ENCODE measurements at places on chromosomes 6 and 20.

DNA sequence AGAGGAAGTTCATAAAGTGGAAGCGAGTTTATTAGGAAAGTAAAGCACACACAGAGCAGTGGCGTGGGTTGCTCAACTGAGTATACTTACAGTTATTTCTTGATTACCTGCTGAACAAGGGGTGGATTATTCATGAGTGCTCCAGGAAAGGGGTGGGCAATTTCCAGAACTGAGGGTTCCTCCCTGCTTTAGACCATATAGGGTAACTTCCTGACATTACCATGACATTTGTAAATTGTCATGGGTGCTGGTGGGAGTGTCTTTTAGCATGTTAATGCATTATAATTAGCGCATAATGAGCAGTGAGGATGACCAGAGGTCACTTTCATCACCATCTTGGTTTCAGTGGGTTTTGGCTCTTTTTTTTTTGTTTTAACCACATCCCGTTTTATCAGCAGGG is 29.8 kb downstream of the PDYN start:
- DNase-seq = no peak

DNA sequence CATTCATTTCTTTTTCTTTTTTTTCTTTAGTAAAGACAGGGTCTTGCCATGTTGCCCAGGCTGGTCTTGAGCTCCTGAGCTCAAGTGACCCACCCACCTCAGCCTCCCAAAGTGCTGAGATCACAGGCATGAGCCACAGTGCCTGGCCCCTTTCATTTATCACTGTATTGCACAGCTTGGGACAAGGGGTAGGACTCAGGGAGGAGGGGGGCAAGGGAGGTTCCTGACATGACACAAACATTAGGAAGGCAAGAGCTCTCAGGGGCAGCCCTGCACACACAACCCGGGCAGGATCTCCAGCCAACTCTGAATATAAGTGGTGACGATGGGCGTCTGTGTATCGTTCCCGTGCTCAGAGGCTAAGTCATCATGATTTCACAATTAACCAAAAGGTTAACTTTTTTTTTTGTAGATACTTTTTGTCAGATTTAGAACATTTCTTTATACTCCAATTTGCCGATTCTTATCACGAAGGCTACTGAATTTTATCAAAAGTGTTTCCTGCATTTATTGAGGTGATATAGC is 19.9 kb downstream of the SLC2A4RG start:
- no peak for DNase-seq

DNA sequence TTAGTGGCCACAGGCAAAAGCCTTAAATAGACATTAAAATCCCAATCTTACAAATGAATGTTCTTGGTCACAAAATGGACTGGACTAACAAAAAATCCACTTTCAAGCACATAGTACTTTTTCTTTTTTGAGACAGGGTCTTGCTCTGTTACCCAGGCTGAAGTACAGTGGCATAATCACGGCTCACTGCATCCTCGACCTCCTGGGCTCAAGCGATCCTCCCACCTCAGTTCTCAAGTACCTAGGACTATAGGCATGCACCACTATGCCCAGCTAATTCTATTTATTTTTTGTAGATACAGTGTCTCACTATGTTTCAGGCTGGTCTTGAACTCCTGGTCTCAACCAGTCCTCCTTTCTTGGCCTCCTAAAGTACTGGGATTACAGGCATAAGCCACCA is 59.4 kb downstream of the MAP3K5 start:
- no peak for DNase-seq

DNA sequence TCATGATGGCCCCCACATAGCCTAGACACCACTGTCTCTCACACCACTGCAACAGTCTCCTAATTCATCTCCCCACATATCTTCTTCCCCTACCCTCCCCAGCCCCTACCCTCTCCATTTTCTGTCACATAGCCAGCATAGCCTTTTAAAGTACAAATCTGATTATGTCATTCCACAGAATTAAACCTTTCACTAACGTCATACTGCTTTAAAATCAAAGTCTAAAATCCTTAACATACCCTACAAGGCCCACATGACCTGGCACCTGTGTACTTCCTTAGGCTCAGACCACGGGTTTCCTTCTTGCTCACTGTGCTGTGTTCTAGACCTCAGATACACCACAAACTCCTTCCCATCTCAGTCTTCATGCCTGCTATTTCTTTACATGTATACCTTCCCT is 5.9 kb downstream of the OSTM1 start:
- DNase-seq = peak; percentile 15
